ENCODE measurements at places on chromosomes 5 and 9.

- DNase-seq, result no peak
Measured at GRCh38 chr9:89680547-89681467, 76.0 kb downstream of the GADD45G start.

- DNase-seq, result no peak
Measured at GRCh38 chr9:36392489-36392888, 7.6 kb downstream of the RNF38 start.

DNA sequence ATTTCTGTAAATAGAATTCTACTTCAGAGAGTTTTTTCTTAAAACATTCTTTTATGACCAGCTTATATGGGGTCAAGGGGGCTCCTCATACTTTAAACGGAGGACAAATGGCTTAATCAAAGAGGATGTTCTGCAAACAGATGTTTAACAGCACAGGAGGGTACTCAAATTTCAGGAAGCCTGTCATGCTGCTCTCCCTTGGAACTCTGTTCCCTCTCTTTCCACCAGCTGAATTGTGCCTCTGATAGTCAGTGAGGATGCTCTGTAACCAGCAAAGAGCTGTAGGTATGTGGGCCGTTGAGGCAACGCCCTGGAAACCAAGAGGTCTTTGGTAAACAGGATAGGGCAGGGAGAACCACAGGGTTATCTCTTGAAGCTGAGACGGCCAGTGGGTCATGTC is 161.1 kb downstream of the C5orf15 start:
- DNase-seq, result no peak

DNA sequence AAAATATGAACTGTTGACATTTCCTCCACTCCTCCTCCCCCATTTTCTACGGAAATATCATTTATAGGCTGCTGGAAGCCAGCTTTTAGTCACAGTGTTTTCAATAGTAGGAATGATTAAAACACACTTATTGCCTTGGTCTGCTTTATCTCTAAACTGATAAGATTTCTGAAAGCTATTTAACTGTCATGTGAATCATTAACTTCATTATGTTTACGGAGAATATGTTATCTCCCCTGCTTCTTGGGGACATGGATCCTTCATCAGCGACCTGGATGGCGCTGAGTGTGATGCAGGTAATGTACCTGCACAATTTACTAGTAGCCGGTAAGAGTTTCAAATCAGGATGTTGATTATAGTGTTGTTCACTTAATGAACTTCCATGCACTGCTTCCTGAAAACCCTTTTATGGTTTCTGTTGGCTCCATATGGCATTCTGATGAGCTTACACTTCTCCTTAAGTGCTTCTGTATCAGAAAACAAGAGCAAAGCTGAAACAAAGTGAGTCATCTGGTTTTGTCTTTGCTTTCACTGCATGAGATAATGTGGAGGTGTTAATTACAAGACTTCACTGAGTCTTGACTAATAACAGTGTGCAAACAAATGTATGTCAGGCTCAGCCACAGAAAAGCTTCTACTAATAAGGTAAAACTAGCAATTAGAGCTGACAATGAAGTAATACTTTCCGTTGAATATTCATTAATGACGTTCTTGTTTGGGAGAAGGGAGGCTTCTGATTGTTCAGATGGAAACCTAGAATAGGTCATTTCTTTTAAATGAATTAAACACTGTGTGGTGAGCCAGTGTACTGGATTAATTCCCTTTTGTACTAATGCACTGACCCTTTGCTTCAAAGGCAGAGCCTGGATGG is 162.4 kb upstream of the ZNF608 start:
- peak; percentile 67 for DNase-seq

GRCh38 chr5:302966-303365 is 18.5 kb upstream of the AHRR start:
- DNase-seq, result no peak

DNA sequence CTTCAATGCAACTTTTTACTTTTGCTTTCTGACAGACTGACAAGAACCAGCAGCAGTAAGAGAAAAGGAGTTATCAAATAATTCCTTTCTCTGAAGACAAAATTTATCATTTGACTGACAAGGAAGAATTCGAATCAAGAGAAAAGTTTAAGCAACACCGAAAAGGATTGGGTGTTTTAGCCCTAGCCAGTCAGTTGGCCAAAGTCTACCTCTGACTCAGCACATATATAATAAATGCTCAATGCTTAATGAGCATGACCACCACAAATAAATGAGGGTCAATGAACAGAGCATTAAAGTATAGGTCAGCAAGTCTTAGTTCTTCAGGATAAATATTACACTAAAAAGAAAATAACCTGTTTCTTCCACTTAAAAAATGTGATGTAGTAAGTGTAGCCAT is 1603.5 kb upstream of the C9orf72 start:
- DNase-seq, result no peak

GRCh38 chr9:76887003-76887821 is 18.7 kb downstream of the PRUNE2 start:
- DNase-seq, result no peak

DNA sequence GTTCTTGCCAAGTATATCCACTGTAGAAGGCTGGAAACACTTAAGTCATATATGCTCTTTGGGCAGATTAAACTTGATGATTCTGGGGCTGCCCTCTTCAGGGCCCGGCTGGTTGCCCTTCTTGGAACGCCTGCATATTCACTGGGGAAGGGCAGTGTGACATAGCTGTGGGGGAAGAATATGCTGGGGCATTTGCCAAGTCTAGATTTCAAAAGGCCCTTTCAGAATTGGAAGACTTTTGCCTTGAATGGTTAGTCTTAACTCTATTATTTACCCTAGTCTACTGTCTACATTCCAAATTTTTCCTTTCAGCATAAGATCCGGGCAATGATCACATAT is 161.2 kb upstream of the PITX1 start:
- no peak for DNase-seq

DNA sequence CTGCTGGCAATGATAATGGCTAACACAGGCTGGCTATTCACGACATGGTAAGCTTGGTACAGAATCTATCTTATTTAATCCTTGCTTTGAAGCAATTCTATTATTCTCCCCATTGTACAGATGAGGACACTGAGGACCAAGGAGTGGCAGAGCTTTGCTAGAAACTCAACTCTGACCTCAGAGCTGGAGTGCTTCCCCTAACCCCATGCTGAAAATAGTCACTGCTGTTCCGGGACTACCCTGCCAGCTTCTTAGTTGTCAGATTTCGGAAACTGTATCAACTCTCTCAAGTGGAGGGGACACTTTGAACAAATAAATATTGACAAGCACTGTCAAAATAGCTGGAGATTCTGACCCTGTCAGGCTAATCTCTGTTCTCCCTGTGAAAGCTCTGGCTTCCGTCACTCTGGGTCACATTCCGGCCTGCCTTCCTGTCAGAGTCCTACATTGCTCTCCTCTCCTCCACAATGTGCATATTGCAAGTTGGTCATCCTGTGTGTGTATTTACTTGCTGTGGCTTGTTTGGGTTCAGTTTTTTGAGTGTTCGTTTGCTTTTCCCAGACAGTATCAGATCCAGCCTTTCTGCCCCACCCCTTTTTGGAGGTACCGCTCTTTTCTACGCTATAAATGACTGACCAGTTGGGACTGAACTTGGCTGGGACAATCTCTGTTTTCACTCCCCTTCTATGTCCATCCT is 134.3 kb upstream of the MAP1B start:
- no peak for DNase-seq

DNA sequence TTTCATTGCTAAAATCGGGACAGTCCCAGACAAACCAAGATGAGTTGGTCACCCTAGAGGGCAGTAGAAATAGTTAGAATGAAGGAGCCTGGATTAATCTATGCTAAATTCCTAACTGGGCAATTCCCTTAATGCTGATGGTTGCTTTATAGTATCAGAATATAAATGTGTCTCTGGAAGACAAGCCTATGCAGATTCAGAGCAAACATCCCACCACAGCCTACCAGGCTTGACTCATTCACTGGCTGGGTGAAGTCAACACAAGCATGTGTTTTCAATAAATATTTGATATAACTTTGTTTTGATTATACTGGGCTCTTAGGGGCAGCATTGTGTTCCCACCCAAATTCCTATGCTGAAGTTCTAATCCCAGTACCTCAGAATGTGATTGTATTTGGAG is 79.3 kb downstream of the RMI1 start:
- DNase-seq, result no peak

- no peak for DNase-seq
Measured at GRCh38 chr5:31825518-31826068, 186.7 kb downstream of the PDZD2 start.

- DNase-seq, result no peak
Measured at GRCh38 chr5:316210-317085, 5.1 kb upstream of the AHRR start.

DNA sequence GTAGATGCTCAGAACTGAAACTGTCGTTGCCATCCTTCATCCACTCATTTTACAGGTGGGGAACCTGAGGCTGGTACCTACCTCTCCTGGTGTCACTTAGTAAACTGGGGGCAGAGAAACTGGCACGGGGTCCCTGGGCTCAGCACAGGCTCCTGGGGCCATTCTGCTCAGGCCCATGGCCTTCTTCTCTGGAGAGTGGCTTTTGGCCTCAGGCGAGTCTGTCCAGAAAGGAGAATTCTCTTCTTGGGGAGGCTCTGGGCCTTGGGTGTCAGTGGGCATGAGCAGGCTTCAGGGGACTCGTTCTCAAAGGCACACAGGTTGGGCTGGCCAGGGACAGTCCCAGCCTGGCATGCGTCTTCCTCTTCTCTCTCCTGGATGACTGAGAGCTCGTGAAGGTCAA is 24.6 kb downstream of the COL5A1 start:
- no peak for DNase-seq

DNA sequence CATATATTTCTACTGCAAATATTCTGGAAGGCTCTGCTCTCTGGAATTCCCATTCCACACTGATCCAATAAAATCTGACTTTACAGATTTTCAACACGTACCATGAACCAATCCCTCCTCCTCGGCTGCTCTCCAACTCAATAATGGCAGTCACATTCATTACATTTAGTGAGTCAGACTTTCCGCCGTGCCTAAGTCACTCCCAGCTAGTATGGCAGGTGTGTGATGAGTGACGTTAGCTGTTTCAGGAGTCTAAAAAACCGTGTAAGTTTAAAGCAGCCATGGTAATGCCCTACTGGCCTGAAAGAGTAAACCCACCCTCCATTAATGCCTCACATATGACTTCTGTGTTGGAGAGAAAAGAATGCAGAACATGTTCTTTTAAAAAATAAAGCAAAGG is 3.3 kb downstream of the FBN2 start:
- DNase-seq, result no peak

- no peak for DNase-seq
Measured at GRCh38 chr5:152811988-152812387, 406.9 kb upstream of the NMUR2 start.

- no peak for DNase-seq
Measured at GRCh38 chr9:133382507-133383141, 6.5 kb downstream of the STKLD1 start.

DNA sequence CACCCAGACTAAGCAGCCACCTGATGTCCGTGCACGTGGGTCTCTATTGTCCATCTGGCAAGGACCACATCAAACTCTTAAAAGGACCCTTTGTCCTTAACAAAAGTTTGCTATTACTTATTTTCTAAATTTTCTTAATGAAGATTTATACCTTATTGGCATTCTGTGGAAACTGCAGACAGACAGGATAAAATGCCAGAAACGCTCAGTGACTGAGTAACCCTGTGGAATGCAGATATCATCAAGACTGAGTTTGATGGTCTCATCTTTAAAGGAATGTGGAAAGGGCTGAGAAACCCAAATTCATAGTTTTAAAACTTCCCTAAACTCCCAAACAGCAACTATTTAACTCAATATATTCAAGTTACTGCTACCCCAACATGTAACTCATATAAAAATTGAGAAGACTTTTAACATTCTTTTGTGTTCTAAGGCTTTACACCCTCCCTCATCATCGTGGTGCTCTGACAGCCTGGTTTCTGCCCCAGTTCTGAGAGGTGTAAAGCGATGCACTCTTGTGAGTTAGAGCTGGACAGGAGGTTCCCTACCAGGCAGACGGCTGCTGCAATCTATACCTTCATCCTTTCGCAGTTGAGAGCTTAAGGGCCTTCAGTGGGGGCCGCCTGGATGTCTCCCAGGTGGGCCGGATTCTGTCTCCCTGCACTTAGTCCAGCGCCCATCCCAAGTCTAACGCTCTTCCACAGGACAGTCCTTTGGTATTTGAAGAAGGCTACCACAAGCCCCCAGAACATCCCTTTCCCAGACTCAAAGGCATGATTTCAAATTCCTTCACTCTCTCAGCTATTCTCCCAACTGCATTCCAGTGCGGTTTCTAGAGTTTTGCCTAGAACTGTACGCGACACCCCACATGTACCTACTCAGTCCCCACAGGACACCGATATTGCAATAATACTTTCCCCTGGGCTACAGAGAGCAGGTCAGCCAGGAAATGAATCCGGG is 68.9 kb downstream of the DAP start:
- no peak for DNase-seq

GRCh38 chr5:9924614-9925013 is 294.5 kb upstream of the TAS2R1 start:
- DNase-seq, result peak; percentile 94

DNA sequence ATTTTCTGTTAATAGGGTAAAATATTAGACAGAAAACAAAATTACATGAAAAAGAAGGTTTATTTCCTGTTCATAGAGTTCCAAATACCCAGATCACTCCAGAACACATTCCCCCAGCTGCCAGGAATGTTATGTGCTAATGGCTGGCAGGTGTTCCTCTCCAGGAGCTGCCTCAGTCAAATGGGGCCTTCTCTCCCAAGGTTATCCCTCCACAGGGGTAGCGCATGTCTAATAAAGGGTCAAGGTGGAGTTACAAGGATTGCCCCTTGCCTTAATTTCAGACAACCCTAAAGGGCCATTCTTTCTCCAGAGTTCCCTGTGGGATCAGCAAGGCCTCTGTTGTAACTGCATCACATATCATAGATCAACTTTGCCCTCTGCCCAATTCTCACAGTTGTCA is 148.6 kb upstream of the PLPPR1 start:
- DNase-seq, result no peak

- no peak for DNase-seq
Measured at GRCh38 chr5:178291969-178292825, 59.6 kb upstream of the PHYKPL start.

DNA sequence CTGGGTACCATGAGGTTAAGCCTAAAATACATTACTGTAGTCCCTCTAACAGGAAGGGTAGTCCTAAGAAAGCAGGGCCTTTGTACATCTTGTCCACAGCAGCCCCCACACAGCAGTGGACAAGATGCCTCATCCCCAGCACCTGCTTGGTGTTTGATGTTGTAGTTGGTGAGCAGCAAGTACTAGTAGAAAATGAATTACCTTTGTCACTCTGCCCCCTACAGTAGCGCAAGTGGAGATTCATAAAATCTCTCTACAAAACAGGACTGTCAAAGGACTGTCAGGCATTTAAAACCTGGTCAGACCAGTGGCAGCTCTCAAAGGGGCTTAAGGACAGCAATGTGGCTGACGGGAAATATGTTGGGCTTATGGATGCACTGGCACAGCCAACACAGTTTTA is 122.5 kb downstream of the TMEM174 start:
- DNase-seq, result no peak

DNA sequence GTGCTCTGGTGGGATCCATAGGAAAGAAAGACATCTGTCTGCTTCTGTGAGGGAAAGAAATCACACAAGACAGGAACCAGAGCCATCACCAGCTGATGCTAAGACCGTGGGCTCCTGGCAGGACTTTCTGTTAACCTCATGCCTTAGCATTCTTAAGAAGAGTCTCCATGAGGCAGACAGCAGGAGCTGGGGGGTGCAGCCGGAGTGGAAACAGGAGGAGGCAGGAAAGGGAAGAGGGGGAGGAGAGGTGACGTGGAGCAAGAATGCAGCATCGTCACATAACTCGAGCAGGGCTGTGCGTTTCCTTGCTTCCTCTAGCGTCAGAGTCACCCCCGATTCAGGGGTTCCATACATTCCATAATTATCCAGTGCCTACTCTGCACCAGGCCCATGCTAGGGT is 53.6 kb downstream of the ERGIC1 start:
- no peak for DNase-seq
